ENCODE measurements at places on chromosomes 5 and 9.

DNA sequence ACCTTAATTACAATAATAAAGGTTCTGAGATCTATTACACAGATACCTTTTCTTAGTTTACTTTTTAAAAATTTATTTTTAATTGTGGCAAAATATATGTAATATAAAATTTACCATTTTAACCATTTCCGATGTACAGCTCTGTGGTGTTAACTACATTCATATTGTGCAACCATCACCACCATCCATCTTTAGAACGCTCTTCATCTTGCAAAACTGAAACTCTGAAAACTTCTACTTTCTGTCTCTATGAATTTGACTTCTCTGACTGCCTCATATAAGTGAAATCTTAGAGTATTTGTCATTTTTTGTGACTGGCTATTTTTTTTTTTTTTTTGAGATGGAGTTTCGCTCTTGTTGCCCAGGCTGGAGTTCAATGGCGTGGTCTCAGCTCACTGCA is 26.8 kb downstream of the WWC1 start:
- no peak for DNase-seq

DNA sequence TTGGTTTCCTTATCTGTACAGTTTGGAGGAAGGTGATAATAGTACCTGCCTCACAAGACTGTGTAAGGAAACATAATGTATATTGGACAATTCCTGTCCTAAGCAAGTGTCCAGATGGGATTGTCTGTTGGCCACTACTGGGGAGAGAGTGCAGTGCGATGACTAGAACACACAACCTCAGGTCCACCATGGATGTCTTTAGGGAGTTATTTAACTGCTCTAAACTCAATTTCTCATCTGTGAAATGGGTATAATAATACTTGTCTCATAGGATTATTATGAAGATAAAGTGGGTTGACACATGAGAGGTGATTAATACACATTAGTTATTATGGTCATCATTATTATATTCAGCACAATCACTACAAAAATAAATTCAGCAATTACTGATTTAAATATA is 63.1 kb downstream of the CAST start:
- DNase-seq, result no peak

DNA sequence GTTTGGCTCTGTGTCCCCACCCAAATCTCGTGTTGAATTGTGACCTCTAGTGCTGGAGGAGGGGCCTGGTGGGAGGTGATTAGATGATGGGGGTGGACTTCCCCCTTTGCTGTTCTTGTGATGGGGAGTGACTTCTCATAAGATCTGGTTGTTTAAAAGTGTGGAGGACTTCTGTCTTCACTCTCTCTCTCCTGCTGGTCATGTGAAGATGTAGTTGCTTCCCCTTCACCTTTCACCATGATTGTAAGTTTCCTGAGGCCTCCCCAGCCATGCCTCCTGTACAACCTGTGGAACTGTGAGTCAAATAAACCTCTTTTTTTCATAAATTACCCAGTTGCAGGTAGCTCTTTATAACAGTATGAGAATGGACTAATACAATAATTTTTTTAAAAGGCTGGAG is 10.6 kb upstream of the MYO10 start:
- DNase-seq, result no peak

GRCh38 chr5:126998895-126999570 is 31.3 kb downstream of the MARCHF3 start:
- DNase-seq, result no peak

DNA sequence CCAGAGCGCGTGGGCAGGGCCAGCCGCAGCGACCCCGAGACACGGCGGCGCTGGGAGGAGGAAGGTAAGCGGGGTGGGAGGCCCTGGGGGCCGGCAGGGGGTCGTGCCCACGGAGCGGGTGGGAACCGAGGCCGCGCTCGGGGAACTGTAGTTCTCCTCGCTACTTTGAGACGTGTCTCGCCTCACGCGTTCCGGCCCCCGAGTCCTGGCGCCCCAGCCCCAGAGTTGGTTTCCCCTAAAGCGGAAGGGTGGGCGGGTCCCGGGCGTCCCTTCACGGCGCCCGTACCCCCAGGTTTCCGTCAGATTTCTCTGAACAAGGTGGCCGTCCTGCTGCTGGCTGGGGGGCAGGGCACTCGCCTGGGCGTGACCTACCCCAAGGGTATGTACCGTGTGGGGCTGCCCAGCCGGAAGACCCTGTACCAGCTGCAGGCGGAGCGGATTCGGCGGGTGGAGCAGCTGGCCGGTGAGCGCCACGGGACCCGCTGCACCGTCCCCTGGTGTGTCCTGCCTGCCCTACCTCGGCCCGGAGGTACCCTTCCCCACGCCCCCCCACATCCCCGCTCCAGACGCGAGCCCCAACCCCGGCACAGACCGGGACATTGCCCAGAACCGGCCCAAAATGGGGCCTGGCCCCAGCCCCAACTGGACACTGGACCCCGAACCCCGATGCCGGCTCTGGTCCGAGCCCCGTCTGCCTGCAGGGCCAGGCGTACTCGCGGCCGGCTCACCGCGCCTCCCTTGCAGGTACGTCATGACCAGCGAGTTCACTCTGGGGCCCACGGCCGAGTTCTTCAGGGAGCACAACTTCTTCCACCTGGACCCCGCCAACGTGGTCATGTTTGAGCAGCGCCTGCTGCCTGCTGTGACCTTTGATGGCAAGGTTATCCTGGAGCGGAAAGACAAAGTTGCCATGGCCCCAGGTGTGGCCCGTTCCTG is 709 bp downstream of the UAP1L1 start:
- DNase-seq, result no peak

- DNase-seq, result no peak
These were observed 262.9 kb downstream of the ARRDC3 start for GRCh38 chr5:91119981-91120850.
